ENCODE measurements at places on chromosomes 4 and X. TPM values are rescaled to one million over a fixed set of nuclear protein-coding genes. Genes with fewer than 3 reads are reported as not detected.

Gene RAB9B
- polyA plus RNA-seq: 0.80 TPM

Gene CLRN2
- polyA plus RNA-seq: not detected

Gene ATP2B3
- polyA plus RNA-seq: not detected

Gene ADAMTS3
- 0.20 TPM for polyA plus RNA-seq

Gene PDGFC
- polyA plus RNA-seq: 26.5 TPM

Gene CABS1
- polyA plus RNA-seq: not detected

Gene MAB21L2
- not detected for polyA plus RNA-seq

Gene MAGEA4
- polyA plus RNA-seq: not detected

Gene OPRPN
- polyA plus RNA-seq: not detected

Gene RTL3
- polyA plus RNA-seq: 0.18 TPM

Gene HHIP
- polyA plus RNA-seq: 0.06 TPM

Gene JAKMIP1
- not detected for polyA plus RNA-seq

Gene ARHGEF9
- 11.1 TPM for polyA plus RNA-seq

Gene MECP2
- polyA plus RNA-seq: 13.0 TPM

Gene IL3RA
- 0.13 TPM for polyA plus RNA-seq

Gene MAPK10
- polyA plus RNA-seq: 0.73 TPM

Gene BEND4
- not detected for polyA plus RNA-seq

Gene DRD5
- not detected for polyA plus RNA-seq

Gene ADGRL3
- polyA plus RNA-seq: not detected

Gene SEL1L3
- 24.5 TPM for polyA plus RNA-seq

Gene RBPJ
- polyA plus RNA-seq: 85.1 TPM

Gene CTAG2
- not detected for polyA plus RNA-seq

Gene BANK1
- polyA plus RNA-seq: not detected

Gene RASSF6
- not detected for polyA plus RNA-seq

Gene MAD2L1
- 40.6 TPM for polyA plus RNA-seq

Gene IDUA
- 28.8 TPM for polyA plus RNA-seq

Gene NXF2B
- polyA plus RNA-seq: not detected

Gene CHRDL1
- polyA plus RNA-seq: 0.06 TPM

Gene FGFBP2
- polyA plus RNA-seq: not detected

Gene HEPH
- polyA plus RNA-seq: 15.2 TPM

Gene GAGE12J
- polyA plus RNA-seq: not detected
